Trophoblast cell (in vitro differentiated cells and primary cell): ENCODE measurements at places on chromosomes 3 and 15.
A peak's percentile ranks its signal among the peaks of the same experiment; 100 is the strongest.

DNA sequence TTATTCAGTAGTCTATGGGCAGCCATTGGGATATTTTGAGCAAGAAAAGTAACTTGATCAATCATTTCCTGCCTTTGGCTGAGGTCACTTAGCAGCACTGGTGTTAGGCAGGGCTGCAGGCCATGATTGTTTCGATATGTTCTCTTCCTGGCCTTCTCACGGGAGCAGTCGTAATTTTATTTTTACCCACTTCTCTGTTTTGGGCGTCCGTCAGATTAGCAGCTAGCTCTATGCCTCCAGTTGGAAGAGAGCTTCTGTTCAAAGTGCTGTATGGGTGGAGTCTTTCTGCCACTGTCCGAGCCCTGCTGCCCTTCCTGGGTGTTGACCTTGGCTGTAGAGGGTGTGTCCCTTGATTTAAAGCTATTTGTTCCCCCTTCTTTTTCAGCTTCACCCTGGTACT is 123.4 kb upstream of the ROPN1 start:
- DNase-seq: no peak

- no peak for DNase-seq
Observed at GRCh38 chr3:17949101-17949500, 206.7 kb upstream of the TBC1D5 start.

GRCh38 chr3:121491683-121492320 is 54.0 kb downstream of the POLQ start:
- DNase-seq: no peak

DNA sequence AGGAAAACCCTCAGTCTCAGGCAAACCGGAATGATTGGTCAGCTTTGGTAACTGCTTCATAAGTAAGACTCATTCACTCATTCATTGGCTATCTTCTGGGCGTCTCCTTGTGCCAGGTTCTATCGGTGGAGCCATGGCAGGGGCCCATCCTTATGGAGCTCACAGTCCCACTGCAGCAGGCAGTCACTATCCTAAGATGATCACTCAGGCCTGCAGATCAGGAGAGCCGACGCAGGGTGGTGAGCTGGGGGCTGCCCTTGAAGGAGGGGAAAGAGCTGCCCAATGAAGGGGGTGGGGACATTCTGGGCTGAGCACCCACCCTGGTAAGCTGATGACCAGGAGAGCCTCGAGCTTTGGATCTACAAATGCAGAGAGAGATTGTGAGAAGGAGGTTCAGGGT is 20.5 kb upstream of the FGD5 start:
- no peak for DNase-seq

GRCh38 chr3:122992133-122992532 is 35.4 kb downstream of the SEMA5B start:
- peak; percentile 13 for DNase-seq

GRCh38 chr3:69740103-69741021 is 1.1 kb downstream of the MITF start:
- DNase-seq: peak; percentile 80

GRCh38 chr15:90074916-90075315 is 27.4 kb downstream of the IDH2 start:
- no peak for DNase-seq

- DNase-seq: no peak
Observed at GRCh38 chr3:126209741-126210140, 29.4 kb upstream of the ALDH1L1 start.

DNA sequence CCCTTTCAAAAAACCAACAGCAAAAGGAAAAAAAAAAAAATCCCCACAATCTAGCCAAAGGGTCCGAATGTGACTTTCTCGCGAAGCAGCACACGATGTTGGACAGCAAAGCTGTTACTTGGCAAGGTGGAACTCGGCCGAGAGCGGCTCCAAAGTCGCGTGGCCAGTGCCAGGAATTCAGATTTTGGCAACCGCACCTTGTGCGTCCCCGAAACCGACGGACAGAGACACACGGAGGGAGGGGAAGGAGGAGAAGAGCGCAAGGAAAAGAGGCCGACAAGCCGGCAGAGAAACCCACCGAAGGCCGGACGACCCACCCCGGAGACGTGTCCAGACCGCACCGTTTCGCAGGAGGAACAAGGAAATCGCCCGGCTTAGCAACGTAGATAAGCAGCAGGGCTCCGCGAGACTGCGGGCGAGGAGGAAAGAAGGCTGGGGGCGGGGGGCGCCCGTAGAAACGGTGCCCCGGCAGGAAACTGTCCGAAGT is 517.3 kb downstream of the MECOM start:
- DNase-seq: peak; percentile 7

DNA sequence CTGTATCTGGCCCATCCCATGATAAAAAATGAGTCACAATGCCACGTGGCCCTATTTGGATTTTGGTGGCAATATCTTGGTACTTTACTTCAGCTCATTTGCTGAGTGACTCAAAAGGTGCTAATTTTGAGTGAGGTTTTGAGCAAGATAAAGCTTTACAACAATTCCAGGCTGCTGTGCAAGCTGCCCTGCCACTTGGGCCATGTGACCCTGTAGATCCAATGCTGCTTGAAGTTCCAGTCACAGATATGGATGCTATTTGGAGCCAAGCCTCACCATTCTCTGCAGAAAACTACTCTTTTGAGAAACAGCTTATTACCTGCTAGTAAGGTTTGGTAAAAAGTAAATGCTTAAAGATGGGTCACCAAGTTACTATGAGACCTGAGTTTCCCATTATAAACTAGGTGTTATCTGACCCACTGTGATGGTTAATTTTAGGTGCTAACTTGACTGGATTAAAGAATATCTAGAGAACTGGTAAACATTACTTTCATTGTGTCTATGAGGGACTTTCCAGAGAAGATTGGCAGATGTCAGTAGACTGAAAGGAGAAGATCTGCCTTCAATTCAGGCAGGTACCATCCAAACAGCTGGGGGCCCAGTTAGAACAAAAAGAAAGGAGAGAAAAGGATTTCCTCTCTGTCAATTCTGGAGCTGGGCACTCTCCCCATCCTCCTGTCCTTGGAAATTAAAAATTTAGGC is 1083.9 kb downstream of the DIPK2A start:
- DNase-seq: no peak

DNA sequence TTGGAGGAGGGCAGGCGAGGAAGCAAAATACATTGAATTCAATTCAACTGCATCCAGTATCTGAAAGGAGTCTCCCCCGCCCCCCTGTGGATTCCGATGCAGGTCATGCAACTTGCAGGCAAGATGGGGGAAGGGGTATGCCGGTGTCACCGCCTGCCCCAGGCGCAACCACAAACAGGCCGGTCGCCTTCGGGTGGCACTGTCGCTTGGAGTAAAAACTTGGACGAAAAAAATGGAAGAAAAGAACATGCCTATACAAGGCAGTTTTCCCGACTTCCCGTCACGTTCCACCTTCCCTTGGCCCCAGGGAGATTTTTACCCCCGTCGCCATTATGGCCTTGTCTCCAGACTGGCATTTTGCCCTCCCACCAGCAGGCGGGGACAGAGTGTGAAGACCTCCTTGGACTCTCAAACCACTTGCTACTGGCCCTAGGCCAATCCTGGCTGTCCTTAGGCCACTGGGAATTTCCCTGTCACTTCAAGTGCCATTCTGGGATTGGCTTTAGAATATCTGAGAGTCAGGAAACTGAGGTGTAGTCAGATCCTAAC is 1.6 kb upstream of the NTRK3 start:
- DNase-seq: no peak

GRCh38 chr3:170909129-170909903 is 879 bp upstream of the EIF5A2 start:
- DNase-seq: peak; percentile 95

GRCh38 chr3:190056742-190057141 is 64.0 kb downstream of the P3H2 start:
- no peak for DNase-seq

DNA sequence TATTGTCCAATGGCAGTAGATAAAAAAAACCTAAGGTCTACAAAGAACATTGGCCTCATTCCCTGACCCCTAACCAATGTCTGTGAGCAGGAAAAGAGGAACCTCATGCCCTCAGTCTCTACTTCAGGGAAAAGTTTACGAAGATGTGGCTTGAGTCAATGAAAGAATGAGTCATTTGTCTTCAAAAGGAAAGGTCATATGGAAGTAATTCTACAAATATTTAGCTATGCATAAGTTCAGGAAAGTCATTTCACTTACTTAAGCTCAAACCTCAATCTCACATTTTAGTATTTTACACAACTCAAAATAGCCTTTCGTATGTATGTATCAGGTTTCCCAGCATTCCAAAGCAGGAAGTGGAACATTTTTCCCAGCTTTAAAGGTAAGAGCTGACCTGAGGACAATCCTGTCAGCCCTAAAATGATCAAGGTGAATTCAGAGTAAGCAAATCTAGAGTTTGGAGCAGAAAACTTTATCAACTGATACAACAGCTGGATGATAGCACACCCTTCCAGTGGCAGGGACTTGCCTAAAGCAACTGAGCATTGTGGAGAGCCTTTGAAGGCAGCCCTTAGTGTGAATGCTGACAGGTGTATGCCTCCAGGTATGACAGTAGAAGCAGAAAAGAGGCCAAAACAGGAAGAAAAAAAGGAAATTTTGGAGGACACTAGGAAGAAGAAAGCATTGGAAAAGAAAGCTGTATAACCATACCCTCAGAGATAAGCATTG is 53.9 kb upstream of the ACKR4 start:
- peak; percentile 23 for DNase-seq
